SW 1271 (cell line): ENCODE measurements at places on chromosomes 5 and 9.

DNA sequence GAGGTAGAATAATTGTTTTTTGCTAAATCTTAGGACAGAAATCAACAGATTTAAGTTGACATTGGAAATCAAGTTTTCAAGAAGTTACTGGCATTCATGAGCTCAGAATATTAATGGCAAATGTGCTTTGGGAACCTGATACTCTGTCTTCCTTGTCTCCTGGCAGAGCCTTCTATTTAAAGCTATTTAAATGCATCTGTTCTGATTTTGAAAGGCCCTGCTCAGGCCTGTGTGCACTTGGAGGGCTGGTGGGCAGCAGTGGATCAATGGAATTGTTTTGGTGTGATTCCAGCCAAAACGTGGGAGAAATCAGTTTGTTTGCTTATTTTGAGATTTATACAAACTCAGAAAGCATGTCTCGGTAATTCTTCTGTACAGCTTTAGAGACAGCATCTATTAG, 38.5 kb downstream of the FBXL7 start:
- no peak for DNase-seq

GRCh38 chr5:109256486-109256885, 153.3 kb downstream of the PJA2 start:
- DNase-seq: no peak

GRCh38 chr5:39426746-39427105, 1.9 kb upstream of the DAB2 start:
- no peak for DNase-seq

GRCh38 chr5:168092209-168093185, 198.9 kb upstream of the WWC1 start:
- DNase-seq: no peak

DNA sequence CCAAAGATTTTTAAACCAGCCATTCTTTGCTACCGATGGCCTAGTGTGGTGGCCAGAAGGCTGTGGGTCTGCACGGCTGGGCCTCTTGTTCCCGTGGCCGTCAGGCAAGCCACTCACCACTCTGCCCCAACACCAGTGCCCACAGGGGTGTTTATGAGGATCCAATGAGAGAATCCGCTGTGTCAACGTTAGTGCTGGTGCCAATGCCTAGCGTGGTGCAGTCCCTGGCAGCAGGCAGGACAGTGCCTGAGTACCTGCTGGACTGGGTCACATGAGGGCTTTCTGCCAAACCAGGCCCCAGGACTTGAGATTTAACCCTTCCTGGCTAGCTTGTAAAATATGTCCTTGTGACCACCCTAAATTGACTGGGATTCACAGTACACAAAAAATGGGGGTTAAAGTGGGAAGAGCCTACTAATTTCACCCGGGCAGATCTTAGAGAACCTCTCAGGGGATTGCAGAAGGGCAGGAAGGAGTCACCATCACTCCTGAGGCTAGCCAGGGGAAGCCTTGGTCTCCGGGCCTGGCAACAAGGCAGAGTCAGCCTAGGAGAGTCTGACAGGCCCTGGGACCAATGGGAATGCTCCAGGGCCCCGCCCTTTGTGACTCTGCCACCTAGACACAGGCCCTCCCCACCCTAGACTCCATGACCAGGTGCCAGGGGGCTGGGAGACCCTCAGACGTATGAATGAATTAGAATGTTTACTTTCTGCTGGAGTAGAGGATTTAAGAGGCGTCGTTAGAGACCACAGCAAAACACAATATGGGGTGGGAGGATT, 63.2 kb upstream of the FSTL4 start:
- DNase-seq: no peak

DNA sequence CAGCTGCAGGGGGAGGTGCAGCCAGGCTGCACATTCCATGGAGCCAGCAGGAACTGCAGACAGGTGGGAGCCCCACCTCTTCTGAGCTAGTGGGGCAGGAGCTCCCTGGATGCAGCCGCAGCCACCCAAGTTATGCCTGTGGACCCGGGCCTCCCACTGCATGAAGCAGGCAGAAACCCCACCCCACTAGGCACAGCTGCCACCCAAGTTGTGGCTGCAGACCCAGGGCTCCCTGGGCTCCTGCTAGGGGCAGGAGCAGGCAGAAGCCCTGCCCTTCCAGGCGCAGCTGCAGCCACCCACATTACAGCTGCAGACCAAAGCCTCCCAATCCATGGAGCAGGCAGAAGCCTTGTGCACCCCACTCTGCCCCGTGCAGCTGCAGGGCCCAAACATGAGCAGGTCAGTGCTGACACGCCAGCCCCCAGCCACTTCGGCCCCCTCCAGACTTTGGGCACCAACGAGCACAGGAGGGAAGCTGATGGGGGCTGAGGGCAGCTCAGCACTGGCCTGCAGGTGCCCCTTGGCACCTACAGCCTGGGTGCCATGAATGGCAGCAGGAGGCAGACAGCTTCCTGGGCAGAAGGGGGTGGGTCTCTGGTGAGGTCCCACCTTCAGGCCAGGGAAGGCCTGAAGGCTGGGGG, 106.9 kb downstream of the C9orf50 start:
- no peak for DNase-seq

DNA sequence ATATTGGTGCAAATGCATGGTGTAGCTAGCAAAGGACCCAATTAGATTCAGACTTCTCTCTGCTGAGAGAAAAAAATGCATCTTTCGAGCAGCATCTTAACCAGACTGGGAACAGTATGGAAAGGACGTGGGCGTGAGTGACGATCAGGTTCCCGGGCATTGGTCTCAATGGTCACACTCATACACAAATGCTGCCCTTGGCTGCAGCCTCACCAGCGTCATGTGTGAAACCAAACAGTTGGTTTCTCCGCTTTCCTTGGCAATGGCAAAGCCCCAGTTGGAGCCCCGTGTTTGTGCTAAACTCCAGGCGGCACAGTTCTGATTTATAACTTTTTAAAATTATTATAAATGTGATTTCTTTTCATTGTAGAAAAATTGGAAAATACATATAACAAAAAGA, 237.8 kb downstream of the SEC61B start:
- DNase-seq: no peak

- DNase-seq: no peak
Measured at GRCh38 chr5:78760366-78760765, 111.8 kb upstream of the LHFPL2 start.

DNA sequence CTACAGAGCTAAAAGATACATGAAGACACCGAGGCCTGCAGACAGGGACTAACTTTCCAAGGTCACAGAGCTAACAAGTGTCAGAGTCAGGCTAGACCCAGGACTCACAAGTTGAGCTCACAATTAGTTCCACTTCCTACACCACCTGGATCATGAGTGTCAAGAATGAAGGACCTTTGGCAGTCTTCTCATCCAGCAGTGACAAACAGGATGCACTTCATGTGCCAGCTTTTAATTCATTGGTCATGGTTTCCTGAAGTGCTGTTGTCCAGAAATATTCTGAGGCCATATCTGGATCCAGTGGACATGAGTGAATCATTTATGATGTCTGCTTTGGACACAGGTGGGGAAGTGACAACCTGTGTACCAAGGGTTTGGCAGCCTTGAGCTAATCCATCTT, 77.4 kb downstream of the KCNIP1 start:
- no peak for DNase-seq

DNA sequence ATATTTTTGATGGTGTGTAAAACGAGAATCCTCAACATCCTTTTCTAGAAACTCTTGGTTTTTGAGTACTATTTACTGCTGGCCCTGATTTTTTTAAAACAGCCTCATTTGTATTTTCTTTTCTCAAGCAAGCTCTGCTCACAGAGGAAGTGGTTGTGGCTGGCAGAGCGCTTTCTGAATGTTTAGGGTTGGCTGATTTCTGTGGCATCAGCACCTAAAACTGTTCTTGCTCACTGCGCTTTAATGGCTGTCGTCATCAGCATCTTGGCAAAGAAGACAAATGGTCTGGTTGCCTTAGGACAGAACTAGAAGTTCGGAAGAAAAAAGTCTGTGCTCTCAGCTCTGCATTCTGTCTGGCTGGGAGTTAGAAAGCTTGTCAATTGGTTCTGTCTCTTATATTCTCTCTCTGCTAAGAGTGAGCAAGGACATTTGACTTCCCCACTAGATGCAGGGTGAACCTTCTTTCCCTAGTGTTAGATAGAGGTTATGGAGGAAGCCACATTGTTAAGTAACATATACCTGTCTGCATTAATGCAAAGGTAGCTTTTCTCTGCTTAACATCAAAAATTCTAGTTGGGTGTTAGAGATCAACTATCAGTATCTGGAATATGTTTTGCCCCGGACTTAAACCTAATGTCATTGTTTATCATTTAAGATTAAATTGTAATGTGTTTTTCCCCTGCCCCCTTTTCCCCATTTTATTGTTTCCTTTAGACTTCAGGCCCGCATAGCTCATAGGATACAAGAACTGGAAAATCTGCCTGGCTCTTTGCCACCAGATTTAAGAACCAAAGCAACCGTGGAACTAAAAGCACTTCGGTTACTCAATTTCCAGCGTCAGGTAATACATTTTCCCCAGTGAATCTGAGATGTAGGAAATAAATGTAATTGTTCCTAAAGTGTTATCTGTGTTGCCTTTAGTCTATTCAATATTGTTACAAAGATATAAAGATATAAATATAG, 39.0 kb downstream of the SMARCA2 start:
- no peak for DNase-seq

GRCh38 chr9:79155308-79155707, 416.5 kb upstream of the TLE4 start:
- no peak for DNase-seq

DNA sequence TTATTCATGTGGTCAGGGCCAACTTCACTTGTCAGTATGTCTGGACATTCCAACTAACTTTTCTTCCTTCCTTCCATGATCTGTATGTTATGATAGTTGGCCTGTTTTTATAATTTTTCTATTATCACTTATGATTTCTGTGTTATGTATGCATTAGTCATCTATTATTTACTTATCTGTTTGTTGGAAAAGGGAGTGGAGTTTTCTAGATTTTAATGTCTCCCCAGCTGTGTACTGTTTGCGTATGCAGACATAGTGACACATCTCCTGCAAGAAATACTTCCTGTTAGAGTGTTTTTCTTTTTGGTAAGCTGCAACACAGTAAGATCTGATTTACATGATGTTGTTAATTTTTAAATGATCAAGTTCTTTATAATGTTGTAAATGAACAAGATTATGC, 8.7 kb upstream of the INSYN2B start:
- DNase-seq: no peak

GRCh38 chr5:150764530-150764929, 5.7 kb upstream of the DCTN4 start:
- DNase-seq: no peak

GRCh38 chr9:2307480-2307879, 292.3 kb downstream of the SMARCA2 start:
- DNase-seq: no peak
